ENCODE measurements at places on chromosomes 7 and 10.
A peak's percentile ranks its signal among the peaks of the same experiment; 100 is the strongest.

DNA sequence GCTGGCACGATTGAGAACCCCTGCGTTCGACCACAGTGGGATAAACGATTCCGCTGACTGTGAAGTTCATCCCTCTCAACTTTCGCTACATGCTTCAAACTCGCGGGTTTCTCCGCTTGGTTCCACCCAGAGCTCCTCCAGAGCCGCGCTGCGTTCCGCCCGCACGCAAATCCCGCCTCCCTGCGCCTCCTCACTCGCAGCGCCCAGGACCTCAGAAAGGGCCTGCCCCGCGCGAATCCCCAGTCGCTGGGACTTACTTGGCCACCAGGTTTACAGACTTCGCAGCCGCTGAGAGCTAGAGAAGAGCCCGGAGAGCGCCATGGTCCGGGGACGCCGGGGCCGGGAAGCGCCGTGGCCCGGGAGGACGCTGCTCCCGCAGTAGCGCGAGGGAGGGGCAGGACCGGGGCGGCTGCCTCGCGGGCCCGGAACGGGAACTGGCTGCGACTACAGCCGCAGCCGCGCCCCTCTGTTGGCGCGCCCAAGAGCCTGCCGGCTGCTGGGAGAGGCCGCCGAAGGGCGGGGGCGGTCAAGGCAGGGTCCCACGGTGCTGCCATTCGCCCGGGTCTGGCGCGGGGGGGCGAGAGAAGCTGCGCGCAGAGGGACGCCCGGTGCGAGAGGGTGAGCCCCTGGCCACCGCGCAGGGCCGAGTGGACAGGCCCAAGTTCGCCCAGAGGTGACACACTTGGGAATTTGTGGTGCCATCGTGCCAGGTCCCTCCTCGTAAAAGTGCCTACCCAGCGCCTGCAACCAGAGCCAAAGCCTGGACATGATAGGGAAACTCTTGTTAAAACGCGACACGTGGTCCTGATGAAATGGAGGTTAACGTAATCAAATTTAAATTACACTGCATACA, at the start of gene NOD1:
TSS of gene NOD1 (minus strand) at position 436 of the 853 bp plus-strand sequence. CDS start 21,863 bp downstream, outside the sequence.
- DNase-seq = peak; percentile 32

GRCh38 chr7:41996381-41997035, 240.5 kb downstream of the GLI3 start:
- DNase-seq = no peak

DNA sequence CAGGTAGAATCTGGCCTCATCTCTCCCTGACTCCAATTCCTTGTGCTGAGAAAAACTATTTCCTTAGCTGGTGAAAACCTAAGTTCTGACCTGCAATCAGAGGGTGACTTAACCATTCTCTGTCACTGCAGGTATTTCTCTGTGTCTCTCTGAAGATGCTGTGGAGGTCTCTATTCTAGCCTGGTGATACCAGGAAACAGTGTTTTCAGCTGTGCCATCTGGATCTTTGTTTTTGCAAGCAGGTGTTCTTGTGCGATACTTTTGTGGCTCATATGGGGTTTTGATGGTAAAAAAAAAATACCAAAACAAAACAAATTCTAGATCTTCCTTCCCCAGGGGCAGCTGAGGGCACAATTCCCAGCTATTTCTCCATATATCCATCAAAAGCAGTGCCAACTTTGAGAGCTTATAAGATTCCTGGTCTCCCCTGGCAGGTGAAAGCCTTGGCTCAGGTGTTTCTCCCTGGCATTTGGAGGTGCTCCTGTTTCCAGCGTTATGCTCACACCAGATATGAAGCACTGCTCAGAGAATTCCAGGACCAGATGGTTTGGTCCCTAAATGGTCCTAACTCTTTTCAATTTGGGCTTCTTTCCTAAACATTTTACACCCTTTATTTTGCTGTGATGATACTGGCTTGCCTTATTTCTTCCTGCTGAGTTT, 9.9 kb upstream of the NPVF start:
- no peak for DNase-seq

- no peak for DNase-seq
These were observed 251.1 kb downstream of the IPMK start for GRCh38 chr10:58016614-58017013.

DNA sequence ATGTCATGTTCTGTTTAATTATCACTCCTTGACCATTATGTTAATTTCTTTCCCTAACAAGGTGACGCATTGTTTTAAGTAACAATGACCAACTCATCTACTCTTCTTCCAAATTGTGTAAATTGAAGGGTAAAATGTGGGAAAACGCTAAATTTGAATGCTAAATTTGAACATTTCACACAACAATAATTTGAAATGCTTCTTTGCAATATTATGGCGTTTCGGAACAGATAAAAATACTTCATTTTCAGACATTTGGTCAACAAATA, 29.2 kb upstream of the KMT2C start:
- no peak for DNase-seq

- no peak for DNase-seq
These were observed 31.9 kb downstream of the LRRC18 start for GRCh38 chr10:48907730-48908129.

- DNase-seq = no peak
These were observed 2.6 kb downstream of the ABCA13 start for GRCh38 chr7:48173756-48174382.

DNA sequence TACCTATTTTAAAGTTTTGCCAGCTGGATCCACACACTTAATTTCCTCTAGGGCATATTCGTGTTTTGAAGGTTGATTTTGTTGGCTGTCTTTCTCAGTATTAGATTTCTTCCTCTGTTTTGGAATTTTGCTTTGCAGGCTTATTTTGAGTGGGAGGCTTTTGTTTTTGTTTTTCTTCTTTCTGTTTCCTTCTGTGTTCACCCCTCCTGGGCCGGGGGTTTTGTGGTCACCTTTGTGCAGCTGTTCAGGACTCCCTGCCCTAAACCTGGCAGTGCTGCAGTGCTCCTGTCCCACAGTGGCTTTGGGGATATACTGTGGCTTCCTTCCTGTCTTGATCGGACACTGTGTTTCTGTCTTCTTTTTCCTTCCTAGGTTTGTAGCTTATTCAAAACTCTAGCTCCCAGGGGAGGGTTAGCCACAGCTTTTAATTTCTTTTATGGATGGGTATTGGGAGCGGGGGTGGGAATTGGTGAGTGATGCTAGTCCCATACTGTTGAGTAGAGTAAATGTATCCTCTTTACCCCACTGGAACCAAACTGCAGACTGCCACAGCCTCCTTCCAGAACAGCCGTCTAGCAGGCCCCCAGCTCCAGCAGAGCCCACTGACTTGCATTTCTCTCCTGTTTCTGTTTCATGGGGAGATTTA, 228.7 kb upstream of the FZD8 start:
- DNase-seq = no peak

DNA sequence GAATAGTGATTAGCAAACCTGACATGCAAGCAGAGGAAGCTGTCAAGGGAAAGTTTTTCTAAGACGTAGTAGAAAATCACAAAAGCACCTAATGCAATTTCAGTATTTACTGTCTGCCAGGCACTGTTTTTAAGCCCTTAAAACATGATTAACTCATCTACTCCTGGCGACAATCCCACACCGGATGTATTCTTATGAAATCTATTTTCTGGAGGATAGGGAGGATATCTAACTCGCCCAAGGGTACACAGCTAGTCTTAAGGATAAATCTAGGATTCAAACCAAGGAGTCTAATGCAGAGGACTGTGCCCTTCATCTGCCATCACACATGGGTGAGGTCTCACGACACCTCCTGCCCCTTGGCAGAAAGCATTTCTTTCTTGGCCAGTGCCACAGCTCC, 47.8 kb upstream of the FIGNL1 start:
- no peak for DNase-seq

- DNase-seq = no peak
These were observed 62.0 kb upstream of the PODXL start for GRCh38 chr7:131618391-131618790.

- DNase-seq = no peak
These were observed 12.8 kb upstream of the IRF5 start for GRCh38 chr7:128924707-128925588.

DNA sequence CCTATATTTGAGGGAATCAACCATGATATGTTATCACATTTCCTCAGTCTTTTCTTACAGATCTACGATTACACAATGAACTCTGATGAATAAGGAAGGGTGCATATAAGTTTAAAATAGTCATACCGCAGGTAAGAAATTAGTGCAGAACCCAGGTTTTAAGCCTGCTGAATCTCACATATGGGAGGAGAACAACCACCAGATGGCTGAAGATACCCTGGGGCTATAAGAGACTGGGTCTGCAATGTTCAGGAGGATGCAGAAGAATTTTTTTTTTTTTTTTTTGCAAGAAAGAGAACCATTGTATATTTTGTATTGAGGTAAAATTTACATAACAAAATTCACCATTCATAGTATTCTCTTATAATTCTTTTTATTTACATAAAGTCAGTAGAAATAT, 372.3 kb upstream of the MYO3A start:
- no peak for DNase-seq

GRCh38 chr7:151251689-151252560, 3.4 kb upstream of the SMARCD3 start:
- no peak for DNase-seq

DNA sequence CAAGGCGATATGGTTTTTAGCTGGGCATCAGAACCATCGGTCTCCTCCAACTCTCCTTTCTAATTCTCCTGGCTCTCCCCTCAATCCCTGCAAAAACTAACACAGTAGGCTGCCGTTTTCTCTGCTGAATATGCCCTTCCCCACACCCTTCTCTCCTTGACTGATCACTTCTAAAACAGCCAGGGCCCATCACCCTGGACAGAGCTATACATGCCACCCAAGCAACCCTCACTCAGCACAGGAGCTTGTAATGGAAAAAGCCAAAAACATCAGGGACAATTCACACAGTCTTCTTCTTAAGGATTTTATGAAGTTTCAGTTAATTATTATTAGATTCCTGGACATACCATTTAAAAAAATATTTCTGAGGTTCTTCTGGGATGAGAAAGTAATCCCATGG, 61.5 kb downstream of the PIK3AP1 start:
- DNase-seq = no peak

- DNase-seq = no peak
These were observed 1.0 kb downstream of the INMT start for GRCh38 chr7:30752979-30753378.

GRCh38 chr10:89888321-89889070, 187.1 kb downstream of the KIF20B start:
- DNase-seq = no peak

DNA sequence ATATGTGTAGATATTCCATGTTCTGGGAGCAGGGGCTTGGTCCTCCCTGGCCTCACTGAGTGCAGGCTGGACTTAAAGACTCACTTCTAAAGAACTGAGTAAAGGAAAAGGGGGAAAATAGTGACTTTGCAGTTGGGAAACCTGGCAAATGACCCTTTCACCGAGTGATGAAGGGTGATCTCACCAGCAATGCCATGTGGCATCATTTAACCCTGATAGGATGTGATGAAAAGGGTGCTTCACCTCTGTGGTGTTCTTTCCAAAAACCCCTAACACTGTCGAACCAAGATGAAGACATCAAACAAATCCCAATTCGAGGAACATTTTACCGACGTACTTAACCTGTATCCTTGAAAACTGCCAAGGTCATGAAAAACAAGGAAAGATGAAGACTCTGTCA, 71.9 kb downstream of the AOAH start:
- DNase-seq = no peak

- DNase-seq = no peak
These were observed 238.6 kb downstream of the COBL start for GRCh38 chr7:51077987-51078370.

- no peak for DNase-seq
These were observed 39.4 kb upstream of the ARHGAP21 start for GRCh38 chr10:24762966-24763623.

- no peak for DNase-seq
These were observed 68.5 kb upstream of the SVIL start for GRCh38 chr10:29703271-29703670.

DNA sequence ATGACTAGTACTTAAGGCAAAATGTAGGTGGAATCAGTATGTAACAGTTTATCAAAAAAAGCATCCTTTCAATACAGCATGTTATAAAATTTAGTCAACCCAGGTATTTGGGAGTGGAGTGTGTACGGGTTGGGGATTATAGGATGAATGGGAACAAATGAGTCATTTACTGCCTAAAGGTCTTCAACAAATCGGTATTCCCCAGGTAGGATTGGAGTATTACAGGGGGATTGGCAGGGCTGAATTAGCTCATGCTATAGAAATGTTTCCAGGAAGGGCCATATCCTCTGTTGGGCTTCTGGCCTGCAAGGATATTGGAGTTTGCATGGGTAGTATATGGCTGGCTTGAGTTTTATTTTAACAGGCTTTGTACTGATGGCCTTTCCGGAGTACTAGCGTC, 723.7 kb downstream of the SORCS1 start:
- no peak for DNase-seq

- DNase-seq = no peak
These were observed 62.0 kb downstream of the SKIDA1 start for GRCh38 chr10:21463436-21463835.

DNA sequence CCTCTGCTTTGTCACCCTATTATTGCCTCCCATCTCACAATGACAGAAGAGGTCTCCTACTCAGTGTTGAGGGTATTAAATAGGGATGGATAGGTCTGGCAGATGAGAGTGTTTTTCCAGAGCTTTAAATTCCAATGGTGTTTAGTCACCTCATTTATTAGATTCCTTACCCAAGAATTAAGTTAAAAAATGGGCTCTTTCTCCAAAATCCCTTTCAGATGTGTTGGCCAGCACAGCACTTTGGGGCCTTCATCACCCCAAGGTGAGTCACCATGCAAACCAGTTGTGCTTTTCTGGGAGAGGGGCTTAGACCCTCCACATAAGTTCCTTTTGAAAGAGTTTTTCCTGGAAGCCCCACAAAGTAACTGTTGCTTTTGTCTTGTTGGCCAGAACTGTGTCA, 78.4 kb downstream of the CYP26A1 start:
- no peak for DNase-seq

DNA sequence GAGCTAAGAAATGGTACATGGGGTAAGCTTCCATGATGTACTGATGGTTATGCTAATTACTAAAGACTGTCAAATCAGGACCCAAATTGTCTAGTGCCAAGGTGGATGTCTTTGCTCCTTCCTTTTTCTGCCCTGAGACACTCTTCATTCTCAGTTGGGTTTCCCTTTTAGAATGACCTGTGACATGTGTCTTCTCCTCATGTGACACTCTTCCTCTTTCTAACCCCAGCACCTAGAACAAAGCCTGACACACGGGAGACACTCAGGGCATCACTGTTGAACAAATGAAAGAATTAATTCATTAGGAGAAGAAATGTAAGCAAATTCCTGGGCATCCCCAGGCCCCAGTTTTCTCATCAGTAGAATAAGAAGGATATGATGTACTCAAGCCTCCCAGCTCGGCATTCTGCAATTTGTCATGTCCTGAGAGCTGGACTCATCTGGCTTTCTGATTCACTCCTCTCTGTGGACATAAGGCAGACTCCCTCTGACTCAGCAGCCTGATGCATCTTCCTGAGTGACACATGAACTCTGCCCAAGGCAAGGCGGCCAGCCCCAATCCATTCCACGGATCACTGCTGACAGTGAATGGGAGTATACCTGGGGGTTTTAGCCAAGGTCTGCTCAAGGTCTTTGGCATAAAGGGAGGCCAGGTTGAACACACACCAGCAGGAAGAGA, 473.8 kb downstream of the KCNMA1 start:
- no peak for DNase-seq

GRCh38 chr10:49303711-49304110, 4.7 kb downstream of the C10orf71 start:
- no peak for DNase-seq
